Mucosa of gallbladder (tissue), 1 donor: ENCODE measurements at places on chromosomes 2 and 18.
A peak's percentile ranks its signal among the peaks of the same experiment; 100 is the strongest.

GRCh38 chr2:23826040-23826439, 100.9 kb downstream of the ATAD2B start:
- no peak for DNase-seq

GRCh38 chr18:26802330-26803200, 62.9 kb downstream of the AQP4 start:
- DNase-seq = no peak

DNA sequence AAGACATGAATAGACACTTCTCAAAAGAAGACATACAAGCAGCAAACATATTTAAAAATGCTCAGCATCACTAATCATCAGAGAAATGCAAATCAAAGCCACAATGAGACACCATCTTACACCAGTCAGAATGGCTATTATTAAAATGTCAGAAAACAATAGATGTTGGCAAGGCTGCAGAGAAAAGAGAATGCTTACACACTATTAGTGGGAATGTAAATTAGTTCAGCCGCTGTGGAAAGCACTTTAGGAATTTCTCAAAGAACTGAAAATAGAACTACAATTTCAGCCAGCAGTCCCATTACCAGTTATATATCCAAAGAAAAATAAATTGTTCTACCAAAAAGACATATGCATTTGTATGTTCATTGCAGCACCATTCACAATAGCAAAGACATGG, 61.7 kb downstream of the STRADB start:
- no peak for DNase-seq

- no peak for DNase-seq
Measured at GRCh38 chr2:192480984-192481383, 286.3 kb upstream of the TMEFF2 start.

- peak; percentile 2 for DNase-seq
Measured at GRCh38 chr18:46575851-46576250, 81.2 kb downstream of the LOXHD1 start.

DNA sequence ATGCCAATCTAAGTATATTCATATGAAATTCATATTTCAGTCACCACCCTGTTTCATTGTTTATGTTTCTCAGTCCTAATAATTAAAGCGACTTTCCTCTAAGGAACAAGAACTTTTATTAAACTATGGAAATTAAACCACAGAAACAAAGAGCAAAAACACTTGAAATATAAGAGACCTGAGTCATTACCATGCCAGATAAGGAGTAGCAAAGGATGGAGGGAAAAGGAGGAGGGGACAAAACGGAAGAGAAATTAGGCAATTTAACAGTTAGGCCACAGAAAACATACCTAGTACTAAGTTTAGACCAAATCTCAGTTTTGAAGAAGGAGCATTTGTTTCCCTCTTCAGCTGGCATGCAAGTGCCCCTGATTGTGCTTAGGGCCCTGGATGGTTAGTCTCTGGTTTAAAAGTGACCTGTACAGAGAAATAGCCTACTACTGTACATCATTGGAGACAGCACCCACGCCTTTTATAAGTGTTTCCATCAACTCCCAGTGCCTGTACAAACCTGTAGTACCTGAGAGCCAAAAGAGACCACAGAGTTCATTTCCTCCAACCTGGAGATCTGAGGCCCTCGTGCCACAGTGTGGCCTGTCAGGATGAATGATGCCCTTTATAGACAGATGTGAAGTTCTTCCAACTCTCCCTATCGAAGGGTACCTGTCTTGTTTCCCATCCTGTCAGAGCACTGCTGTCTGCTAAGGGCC, 74.5 kb downstream of the SPATS2L start:
- DNase-seq = no peak

DNA sequence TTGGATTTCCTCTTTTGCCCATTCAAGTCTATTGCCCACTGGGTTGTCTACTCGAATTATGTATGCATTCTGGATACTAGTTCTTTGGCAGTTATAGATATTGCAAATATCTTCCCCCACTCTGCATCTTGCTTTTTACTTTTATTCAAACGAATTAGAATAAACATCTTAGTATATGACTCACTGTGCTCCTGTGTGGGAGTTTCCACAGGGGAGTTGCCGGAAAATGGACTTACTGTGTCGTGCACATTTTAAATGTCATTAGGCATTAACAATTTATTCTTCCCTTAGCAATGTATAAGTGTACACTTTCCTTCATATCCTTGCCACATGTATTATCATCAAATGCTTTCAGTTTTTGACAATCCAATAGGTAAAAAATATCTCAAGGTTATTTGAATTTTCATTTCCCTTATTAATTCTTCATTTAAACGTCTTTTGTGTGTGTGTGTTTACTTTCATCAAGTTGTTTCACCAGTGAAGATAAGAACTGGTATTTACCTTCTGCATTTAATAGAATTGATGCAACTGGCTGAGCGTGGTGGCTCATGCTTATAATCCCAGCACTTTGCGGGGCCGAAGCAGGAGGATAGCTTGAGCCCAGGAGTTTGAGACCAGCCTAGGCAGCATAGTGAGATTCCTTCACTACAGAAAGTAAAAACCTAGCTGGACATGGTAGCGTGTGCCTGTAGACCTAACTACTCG, 4.6 kb upstream of the UGT1A5 start:
- no peak for DNase-seq

GRCh38 chr2:22340716-22341115, 1044.3 kb upstream of the KLHL29 start:
- DNase-seq = no peak

DNA sequence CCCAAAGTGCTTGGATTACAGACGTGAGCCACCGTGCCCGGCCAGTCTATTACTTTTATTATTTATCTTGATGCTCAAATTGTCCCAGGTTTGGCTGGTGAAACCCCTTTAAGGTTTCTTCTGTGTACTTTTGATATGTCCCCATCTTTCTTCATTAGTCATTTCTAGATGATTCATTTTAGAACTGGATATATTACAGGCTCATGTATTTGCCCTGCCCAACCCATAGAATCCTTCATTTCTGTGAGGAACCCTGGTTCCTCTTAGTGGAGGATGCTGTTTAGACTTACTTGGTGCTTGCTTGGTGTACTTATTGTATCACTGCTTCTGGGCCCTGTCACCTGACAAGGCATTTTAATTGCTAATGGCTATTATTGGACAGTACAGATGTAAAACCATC, 40.1 kb downstream of the KCMF1 start:
- no peak for DNase-seq

GRCh38 chr2:216851486-216852090, 8.3 kb downstream of the TNP1 start:
- DNase-seq = no peak

DNA sequence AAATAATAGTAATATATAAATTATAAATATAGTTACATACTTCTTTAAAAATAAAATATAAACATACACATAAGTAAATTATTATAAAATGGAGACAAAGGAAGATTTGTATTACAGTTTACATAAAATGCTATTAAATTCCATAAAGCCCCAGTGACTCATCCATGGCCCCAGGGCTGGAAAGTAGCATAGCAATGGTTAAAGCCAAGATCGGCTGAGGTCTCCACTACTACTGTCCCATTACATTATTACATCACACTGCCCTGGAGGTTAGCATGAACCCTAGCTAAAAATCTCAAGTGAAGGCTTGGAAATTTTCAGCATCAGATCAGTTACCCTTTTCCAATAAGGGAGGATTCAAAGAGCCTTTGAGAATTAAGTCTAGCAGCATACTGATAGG, 936.2 kb downstream of the DSC3 start:
- no peak for DNase-seq

DNA sequence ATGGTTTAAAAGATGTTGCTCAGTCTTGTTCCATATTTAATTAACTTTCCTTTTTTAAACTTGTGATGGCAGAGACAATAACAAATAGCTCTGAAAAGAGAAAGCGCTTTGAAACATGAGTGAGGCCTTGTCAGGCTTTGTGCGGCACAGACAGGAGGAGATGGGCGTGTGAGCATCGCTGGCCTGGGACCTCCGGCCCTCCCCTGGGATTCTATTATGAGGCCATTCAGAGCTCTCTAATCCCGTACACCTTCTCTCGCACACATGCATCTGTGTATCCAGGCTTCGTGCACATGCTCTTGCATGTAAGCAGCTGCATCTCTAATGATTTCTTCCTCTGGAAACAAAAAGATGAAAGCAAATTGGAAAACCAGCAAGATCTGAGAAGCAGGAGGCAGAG, 313.7 kb downstream of the ZNF521 start:
- no peak for DNase-seq

DNA sequence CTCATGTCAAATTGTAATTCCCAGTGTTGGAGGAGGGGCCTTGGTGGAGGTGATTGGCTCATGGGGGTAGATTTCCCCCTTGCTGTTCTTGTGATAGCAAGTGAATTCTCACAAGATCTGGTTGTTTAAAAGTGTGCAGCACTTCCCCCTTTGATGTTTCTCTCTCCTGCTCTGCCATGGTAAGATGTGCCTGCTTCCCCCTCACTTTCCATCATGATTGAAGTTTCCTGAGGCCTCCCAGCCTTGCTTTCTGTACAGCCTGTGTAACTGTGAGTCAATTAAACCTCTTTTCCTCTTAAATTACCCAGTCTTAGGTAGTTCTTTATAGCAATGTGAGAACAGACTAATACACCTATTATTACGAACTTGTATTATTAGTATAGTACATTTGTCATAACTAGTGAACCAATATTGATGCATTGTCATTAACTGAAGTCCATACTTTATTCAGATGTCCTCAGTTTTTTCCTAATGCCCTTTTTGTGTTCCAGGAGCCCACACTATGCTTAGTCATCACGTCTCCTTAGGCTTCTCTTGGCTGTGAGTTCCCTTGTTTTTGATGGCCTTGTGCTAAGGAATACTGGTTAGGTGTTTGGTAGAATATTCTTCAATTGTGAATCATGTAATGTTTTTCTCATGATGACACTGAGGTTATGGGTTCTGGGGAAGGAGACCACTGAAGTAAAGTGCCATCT, 4.5 kb upstream of the MAP3K2 start:
- DNase-seq = no peak

DNA sequence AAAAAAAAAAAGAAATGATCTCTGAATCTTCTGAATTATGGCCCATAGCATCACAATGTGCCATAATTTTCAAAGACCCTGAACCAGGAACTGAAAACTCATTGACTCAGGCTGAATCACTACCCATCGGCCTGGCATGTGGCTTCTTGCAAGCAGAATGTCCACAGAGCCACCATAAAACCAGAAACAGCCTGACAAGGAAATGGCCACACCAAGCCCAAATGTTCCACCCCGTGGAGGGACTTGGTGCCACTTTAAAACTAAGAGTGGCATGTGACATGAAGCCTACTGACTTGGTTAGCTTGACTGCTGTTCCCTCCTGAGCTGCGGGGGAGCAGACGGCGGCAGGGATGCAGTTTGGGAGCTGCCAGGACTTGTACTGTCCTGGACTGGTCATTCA, 71.2 kb upstream of the RBM44 start:
- DNase-seq = no peak

DNA sequence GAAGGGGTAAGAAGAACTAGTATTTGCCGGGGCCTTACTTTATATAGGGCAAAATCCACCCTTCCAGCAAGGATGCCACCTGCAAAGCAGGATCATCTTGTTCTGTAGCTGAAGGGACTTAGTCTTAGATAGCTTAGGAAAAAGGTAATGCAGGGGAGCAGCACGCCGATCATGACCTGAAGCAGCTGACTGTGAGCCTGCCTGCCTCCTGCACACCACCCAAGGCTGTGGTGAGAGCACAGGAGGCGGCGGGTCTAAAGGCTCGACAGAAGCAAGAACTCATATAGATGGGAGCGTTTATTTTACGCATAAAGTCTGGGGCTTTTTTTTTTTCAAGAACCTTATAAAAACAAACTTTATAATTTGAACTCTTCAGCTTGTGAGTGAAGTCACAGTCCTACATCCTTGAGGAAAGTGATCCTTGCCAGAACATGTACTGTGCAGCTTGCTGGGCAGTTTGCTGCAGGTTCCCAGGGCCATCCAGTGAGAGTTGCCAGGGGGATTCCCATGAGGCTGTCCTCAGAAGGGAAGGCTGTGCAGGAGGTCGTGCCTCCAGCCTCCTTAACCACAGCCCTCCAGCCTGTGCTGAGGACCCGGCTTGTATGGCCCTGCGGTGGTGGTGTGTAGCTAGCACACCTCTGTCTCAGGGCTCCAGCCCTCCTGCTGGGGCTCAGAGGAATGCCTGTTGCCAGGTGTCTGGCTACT, 92.1 kb downstream of the RNF144A start:
- DNase-seq = no peak

DNA sequence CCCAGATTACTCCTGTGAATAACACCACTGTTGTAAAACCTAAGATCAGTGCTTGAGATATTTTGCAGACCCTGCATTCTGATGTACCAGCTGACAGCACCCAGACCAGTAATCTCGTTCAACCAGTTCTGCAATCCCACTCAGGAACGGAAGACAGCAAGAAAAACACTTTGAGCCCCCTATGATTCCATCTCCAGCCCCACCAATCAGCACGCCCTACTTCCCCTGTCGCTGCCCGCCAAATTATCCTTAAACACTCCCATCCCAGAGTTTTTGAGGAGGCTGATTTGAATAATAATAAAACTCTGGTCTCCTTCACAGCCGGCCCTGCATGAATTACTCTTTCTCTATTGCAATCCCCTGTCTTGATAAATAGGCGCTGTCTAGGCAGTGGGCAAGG, 173.9 kb upstream of the CDH2 start:
- no peak for DNase-seq

GRCh38 chr2:164447660-164448059, 173.6 kb downstream of the GRB14 start:
- no peak for DNase-seq

- DNase-seq = no peak
Measured at GRCh38 chr2:82224301-82224940, 1919.9 kb upstream of the LRRTM1 start.

GRCh38 chr2:159775021-159775420, 23.0 kb downstream of the CD302 start:
- no peak for DNase-seq

- DNase-seq = no peak
Measured at GRCh38 chr18:38932752-38933151, 1367.2 kb upstream of the CELF4 start.

DNA sequence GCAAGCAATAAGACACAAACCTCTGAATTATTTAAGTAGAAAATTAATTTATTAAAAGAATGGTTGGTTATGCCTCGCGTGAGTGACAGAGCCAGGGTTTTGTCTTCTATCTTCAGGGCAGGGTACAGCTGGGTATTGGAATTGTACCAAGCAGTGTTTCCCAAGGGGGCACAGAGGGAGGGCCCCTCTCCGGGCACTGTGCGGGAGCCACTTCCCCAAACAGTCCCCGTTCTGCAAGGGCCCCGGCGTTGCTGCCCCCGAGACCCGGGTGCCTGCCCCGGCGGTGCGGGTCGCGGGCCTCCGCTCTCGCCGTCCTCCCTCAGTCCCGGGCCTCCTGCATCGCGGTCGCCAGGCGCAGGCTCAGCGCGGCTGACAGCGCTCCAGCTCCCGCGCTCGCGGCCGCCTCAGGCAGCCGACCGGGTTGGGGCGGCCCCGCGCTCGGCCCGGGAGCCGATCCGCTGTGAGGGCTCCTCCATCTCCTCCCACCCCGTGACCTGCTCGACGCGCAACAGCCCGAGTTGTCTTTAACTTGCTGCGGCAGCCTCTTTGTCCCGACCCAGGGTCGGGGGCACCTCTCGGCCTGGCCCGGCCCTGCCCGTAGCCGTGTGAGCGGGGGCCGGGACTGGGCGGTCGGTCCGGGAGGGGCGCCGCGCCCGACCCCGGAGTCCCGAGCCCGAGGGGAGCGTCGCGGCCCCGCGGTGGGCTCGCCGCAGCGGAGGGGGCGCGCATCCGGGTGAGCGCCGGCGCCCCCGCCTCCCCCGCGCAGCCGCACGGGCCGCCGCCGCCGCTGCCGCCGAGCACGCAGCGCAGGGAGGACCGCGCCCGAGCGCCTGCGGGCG, 620 bp upstream of the GALNT1 start:
- peak; percentile 37 for DNase-seq
